Naive thymus-derived CD8-positive, alpha-beta T cell (primary cell): ENCODE measurements at places on chromosomes 2 and 18.

- DNase-seq, result no peak
These were observed 70.5 kb upstream of the RTN4 start for GRCh38 chr2:55120634-55121359.

DNA sequence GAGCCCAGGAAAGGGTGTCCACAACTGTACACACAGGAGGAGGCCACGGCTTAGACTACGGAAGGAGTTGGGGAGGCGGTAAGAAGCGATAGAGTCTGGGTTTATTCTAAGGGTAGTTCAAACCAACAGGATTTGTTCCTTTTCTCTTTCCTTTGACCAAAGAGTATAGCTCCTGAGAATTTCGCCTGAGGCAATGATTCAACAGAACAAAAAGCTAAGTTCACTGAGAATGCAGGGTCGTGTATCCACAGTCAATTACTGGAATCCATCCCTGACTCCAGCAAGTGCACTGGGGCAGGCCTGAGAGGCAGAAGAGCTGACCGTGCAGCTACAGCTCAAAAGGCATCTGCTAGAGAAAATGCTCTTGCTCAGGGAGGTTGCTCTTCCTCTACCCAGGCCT, 140.9 kb downstream of the TFCP2L1 start:
- DNase-seq, result no peak

DNA sequence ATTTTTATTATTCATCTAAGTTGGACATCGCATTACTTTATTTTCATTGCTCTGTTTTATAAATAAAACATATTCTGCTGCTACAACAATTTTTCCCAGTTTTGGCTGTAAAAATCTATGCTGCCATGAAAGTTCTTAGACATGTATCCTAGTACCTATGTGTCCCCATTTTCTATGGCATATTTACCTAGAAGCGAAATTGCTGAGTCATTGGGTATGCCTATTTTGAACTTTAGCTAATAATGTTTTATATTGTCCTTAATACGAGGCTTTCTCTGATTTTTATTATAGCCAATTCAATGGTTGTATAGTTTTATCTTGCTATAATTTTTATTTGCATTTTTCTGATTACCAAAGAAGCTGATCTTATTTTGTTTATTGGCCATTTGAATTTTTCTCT, 110.5 kb upstream of the DPP10 start:
- DNase-seq, result no peak

DNA sequence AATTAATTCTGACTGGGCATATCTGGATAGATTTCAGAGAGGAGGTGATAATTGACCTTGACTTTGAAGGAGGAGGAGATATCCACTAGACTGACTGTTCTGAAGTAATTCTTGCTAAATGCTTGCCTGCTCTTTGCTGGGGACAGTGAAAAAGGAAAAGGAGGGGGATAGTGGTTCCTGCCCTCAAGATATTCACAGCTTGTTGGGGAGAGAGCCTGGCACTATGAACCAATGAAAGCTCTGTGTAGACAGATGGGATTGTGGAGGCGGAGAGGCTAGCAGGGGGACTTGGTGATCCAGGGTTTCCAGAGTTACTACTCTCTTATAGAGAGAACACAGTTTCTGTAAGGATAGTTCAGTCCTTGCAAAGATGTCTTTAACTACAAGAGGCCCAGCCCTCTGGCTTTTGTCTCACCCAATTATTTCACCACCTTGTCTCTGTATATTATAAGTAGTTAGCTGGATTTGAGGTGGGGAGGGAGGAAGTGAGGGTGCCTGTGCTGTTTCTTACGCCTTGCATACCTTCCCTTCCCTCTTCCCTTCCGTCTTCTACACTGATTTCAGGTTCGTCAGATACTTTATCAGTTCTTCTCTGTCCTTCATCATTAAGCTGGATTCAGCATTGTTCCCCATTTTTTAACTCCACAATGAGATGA, 190.4 kb downstream of the PRKCE start:
- DNase-seq, result no peak

DNA sequence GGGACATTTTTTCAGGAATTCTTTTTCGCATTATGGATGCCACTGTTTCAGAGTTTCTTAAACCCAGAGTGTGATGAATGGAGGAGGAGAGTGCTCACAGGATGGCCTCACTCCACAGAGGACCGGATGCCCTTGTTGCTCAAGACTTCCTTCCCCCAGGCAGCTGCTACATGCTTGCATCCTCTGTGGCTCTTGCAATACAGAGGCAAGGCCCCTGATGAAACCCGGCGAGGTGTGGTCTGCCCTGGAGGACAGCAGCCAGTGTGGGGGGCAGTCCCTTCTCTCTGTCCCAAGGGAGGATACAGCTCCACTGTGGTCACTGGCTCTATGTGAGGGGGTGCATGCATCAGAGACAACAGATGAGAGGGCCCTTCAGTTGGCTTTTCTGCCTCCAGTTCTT, 109.6 kb downstream of the SH3RF3 start:
- peak; percentile 39 for DNase-seq

DNA sequence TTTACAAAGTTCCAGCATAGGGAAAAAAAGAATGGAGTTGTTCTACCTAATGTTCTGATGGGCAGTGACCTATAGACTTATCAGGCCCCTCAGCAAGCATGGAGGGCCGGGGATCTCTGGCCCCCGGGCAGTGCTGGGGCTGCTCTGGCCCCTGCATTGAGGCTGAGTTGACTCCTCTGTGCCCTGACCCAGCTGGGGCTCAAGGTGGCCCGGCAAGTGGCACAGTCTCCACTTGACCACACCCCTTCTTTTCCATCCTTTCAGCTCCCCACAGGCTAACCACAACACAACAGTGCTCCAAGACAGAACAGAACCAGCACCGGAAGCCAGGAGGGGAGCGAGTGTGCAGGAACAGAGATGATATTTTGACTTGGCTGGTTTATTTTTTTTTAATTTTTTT, 19.9 kb downstream of the TOGARAM2 start:
- peak; percentile 38 for DNase-seq

DNA sequence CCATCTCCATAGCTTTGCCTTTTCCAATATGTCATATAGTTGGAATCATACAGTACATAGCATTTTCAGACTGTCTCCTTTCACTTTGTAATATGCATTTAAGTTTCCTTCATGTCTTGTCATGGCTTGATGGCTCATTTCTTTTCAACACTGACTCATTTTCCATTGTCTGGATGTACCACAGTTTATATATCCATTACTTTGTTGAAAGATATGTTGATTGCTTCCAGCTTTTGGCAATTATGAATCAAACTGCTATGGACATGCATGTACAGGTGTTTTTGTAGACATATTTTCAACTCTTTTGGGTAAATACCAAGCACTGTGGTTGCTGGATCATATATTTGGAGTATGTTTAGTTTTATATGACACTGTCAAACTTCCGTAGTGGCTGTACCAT, 26.3 kb downstream of the ACSL3 start:
- DNase-seq, result no peak

- DNase-seq, result no peak
These were observed 1732.3 kb upstream of the PIK3C3 start for GRCh38 chr18:40222776-40223175.

- DNase-seq, result no peak
These were observed 14.3 kb upstream of the GPD2 start for GRCh38 chr2:156421851-156422250.

- DNase-seq, result no peak
These were observed 571.3 kb upstream of the LRRTM4 start for GRCh38 chr2:78093436-78093835.

DNA sequence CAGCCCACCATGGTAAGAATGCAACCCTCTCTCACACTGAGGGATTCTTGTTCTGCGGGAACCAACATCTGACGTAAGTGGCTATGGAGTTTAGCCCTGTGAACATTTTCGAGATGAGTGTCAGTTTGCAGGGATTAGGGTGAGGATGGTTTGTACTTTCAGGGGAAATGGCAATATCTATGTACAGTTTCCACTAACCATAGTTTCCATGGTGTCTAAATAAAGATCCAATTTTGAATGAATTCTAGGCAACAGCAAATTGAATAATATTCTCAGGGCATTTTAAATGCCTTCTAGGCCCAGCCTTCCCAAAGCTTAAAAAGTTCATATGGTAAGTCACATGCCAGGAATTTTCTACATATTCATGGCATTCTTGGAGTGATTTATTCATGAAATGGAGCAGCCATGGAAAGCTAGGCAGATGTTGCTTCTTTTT, 105.4 kb upstream of the MMADHC start:
- DNase-seq, result no peak

DNA sequence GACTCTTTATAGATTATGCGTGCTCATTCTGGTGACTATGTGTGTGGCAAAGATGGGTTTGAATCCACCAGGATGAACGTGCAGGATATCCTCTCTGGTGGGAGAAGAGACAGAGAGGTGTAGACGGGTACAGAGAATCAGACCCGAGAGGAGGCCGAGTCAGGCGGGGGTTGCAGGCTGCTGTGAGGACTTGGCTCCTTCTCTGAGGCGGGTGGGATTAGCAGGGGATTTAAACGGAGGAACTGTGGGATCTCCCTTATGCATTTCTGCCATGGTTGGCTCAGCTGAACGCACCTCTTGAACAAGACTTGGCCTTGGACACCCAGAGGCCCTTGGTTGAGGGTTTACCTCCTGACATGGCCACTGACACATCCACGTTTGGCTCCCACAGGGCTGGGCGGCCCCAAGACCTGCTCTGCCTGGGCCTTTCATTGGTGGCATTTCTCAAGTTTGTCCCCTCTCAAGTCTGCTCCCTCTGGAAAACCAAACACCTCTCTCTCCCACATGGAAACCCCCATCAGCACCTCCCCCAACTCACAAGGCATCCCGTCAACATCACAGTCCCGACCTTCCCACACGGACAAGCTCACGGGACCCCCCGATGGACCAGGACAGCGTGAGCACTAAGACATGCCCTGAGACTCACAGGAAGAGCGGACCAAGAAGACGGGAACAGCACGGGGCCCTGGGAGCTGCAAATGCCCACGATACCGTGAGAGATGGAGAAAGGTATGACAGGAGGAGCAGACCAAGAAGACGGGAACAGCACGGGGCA, 158.3 kb downstream of the RTP5 start:
- DNase-seq, result no peak

GRCh38 chr2:201450954-201451291, 335 bp downstream of the TRAK2 start:
- DNase-seq, result no peak

DNA sequence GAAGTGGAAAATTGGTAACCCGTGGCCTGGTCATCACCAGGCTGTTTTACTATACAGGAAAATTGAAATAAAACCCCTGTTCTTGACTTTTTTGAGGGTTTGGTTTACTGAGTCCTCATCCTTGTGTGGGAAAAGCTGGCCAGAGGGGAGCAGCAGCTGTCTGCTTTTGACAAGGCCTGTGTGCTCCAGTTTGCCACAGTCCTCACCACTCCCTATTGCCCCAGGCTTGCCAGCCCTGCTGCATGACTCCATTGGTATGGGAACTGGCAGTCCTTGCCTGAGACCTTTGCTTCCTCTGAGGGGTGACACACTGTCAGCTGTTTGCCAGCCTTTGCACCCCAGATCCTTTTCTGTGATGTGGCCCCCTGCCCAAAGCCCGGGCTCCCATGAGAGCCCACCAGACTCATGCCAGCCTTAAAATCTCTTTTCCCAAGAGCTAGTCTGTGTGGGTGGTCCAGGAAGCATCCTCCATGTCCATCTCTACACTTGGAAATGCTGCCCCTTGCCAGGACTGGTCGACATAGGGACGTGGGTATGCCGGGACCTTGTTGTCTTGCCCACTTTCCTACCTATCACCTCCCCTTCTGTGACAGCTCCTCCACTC, 39.0 kb downstream of the GLI2 start:
- no peak for DNase-seq

DNA sequence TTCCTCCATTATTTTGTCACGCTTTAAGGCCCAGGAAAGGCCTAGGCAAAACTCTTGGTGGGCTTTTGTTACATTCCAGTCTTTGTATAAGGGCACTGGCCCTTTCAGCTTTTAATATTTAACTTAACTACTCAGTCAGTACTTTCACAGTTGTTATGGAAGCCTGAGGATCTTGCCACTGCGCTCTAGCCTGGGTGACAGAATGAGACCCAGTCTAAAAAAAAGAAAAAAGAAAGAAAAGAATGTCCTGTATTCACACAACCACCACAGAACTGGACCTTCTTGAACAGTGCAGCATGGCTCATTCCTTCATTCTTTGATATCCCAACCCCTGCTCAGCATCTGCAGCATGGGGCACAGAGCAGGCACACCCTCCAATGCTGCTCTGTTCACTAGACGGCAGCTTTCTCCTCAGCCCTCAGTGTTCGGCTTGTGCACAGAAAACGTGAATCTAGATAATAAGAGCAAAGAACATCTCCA, 93.4 kb upstream of the MSH2 start:
- DNase-seq, result no peak

DNA sequence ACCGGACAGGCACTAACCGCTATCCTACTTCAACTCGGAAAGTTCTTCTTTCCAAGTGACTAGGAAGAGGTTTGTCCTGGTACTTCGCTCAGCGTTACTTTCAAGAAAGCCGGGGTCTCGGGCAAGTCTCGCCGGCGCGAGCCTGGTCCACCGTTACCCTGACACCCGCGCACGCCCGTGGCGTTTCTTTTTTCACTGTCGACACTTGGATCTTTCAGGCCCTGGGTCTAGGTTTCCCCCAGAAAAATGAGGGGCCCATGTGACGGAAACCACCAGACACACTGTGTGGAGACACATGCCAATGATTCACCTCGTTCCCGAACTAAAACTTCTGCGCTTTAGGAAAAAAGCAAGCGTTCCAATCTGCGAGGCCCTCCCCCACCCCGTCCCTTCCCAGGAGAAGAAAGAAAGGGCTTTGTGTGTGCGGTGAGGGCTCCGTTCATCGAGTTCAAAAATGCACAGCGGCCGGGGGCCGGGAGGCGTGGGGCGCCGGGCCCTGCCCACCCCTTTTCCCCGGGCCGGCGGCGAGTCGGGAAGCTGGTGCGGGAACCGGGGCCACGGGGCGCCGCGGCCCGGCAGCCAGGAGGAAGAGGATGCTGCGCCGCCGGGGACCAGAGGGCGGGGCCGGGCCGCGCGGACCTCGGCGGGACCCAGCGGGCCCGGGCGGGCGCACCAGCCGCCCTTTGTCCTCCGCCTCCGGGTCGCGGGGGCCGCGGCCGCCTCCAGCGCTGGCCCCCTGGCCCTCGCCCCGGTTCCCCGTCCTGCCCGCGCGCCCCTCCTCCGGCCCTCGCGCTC, 2.6 kb downstream of the ZNF521 start:
- DNase-seq, result peak; percentile 1

DNA sequence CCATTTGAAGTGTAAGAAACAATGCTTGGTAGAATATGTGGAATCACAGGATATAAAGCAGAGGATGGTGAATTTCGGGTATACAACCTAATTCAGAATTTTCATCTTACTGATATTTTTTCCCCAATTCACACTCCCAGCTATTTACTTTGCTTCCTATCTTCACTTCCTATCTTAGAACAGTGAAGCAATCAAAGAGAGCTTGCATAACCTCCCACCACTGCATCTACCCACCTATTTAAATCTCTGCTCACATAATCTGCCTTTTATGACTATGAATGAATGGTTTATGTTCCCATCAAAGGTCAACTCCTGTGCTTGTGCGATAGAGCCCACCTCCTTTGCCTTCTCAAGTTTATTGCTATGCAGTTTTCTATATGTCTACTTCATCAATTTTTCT, 3.3 kb downstream of the RMDN2 start:
- no peak for DNase-seq
